ENCODE measurements at places on chromosomes 13 and 19.
A peak's percentile ranks its signal among the peaks of the same experiment; 100 is the strongest.

DNA sequence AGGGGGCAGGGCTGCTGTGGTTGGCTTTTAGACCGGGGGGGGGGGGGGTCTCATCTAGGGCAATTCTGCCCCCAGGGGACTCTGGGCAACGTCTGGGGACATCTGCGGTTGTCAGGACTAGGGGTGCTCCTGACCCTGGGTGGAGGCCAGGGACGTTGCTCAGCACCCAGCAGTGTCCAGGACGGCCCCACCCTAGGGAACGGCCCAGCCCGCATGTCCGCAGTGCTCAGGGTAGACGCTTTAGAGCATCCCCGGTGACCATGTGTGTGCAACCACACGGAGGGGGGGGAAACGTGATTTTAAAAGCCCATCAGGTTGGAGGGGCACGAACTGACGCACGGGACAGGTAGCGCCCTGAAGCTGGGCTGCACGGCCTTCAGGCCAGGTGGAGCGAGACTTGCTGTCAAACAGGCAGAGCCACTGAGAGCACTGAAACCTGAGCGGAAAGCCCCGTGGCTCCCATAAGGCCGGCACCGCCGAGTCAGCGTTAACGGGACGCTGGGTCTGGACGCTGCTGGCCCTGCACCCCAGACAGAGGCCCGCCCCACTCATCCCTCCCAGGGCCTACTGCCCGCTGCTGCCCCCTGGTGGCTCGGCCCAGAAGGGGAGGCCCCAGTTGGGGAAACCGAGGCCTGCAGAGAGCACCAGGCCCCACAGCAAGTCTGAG, 8.3 kb downstream of the CACTIN start:
- peak; percentile 34 for DNase-seq

DNA sequence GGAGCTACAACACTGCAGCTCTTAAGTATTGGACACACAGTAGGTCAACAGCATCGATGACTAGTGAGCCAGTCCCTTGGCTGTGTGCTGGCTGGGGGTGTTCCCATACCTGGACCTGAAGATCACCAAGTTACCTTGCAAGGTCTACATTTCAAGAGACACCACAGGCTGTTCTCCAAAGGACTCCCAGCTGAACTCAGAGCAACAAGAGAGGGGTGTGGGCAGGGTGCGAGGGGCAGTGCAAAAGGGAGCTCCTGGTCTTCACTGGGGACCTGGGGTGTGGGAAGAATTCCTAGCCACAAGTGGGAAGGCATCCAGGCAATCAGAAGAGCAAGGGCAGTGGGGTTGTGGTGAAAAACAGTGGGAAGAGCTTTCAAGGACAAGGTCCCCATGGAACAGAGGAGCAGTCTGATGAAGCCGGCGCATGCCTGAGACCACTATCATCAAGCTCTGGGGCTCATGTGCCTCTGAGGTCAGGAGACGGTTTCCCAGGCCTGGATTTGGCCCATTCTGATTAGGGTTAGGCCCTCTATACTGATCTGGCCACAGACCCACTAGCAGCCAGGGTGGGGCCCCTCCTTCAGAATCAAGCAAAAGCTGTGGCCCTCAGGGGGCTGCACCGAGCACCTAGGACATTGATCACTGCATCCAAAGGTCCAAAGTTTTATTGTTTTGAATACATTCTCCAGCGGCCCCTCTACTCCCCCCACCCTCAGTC, 4.7 kb upstream of the GSK3A start:
- DNase-seq: no peak

GRCh38 chr13:50220938-50221337, 205.7 kb downstream of the KCNRG start:
- no peak for DNase-seq

GRCh38 chr13:100546713-100547405, 41.7 kb downstream of the GGACT start:
- DNase-seq: no peak

DNA sequence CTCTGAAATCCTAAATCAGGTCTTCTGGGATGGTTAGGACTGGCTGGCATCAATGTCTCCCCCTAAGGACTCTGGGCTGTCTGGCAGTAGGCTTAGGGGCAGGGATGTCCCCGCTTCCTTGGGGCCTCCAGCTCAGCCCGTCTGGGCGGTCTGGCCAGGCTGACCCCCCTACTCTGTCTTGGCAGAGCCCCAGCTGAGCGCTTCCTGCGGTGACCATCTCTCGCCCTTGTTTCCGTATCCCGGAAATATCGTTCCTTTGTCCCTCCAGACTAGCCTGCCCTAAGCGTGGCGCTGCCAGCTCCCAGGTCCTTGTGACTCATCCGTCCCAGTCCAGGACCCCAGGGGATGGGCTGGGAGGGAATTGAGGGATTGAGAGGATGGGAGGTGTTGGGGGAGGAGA, 11.3 kb downstream of the GTPBP3 start:
- no peak for DNase-seq

DNA sequence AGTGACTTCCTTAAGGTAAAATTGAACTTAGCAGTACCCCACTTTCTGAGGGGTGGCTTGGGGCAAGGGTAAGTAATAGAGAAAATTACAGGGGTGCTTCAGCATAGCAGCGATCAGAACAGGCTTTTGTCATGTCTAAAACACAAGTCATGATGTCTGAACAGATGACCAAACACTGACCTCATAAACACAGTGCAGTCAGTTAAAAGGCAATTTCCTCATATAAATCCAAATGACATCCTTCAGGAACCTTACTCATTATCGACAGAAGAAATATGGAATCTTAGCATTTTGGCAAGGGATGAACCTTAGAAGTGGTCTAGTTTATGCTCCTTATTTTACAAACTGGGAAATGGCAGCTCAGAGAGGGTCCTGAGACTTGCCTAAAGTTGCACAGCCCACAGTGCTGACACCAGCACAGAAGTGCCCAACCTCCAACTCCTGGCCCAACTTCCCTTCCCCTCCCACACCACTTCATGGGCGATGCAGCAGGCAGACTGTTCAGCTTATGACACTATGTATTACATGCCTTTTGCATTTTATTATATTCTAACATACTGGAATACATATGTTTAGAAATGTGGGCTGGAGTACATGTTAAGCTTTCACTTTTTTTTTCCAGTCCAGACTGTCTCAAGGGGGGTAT, 3.6 kb downstream of the GJA3 start:
- DNase-seq: no peak

DNA sequence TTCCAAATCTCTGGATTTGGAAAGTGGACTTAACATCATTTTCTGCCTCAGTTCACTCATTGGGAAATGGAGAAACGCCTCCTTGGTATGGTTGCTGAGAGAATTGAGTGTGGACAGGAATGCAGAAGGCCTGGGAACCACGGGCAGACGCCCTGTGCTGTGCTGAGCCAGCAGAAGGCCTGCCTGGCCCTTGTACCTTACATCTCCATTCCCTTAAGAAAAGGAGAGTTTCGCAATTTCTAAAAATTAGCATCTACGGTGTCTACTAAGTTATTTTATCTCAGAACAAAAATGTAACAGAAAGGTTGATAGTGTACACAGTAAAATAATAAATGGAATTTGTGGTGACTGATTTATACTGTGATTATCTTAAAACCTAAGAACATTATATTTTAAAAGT, 78.7 kb downstream of the IPO5 start:
- DNase-seq: no peak

- DNase-seq: peak; percentile 26
Measured at GRCh38 chr19:23273022-23273589, 22.9 kb upstream of the ZNF724 start.
